Diencephalon (tissue), 1 donor: ENCODE measurements at places on chromosomes 2 and 18. TPM values are rescaled to one million over a fixed set of nuclear protein-coding genes. Genes with fewer than 3 reads are reported as not detected.

The MROH2A gene
- total RNA-seq: under 0.01 TPM

The SFTPB gene
- not detected for total RNA-seq

The TEX44 gene
- not detected for total RNA-seq

The EGR4 gene
- total RNA-seq: 0.23 TPM

The DNAJB2 gene
- total RNA-seq: 91.6 TPM

The RNF103 gene
- 45.9 TPM for total RNA-seq

The ASTL gene
- total RNA-seq: not detected

The ZNF804A gene
- total RNA-seq: 16.8 TPM

The EMILIN2 gene
- 1.8 TPM for total RNA-seq

The ANKRD62 gene
- total RNA-seq: 0.23 TPM

The KIAA2012 gene
- 2.5 TPM for total RNA-seq

The CD302 gene
- 6.7 TPM for total RNA-seq

The IAH1 gene
- 56.5 TPM for total RNA-seq

The EIF2AK3 gene
- 21.2 TPM for total RNA-seq

The NCKAP5 gene
- 11.5 TPM for total RNA-seq

The NYAP2 gene
- total RNA-seq: 16.1 TPM

The DIS3L2 gene
- 48.4 TPM for total RNA-seq

The TSGA10 gene
- total RNA-seq: 26.5 TPM

The SPDYA gene
- total RNA-seq: 1.2 TPM

The LYPD6 gene
- total RNA-seq: 20.5 TPM

The CELF4 gene
- total RNA-seq: 150 TPM

The COL6A3 gene
- 14.1 TPM for total RNA-seq

The DSG4 gene
- total RNA-seq: not detected

The ATP5MC3 gene
- total RNA-seq: 108 TPM

The SLC38A11 gene
- total RNA-seq: 4.4 TPM

The HOXD10 gene
- not detected for total RNA-seq

The TUBB6 gene
- 24.0 TPM for total RNA-seq

The ANKRD30BL gene
- total RNA-seq: 21.7 TPM

The TPO gene
- 0.23 TPM for total RNA-seq

The AGXT gene
- total RNA-seq: not detected

The CPLX4 gene
- not detected for total RNA-seq

The KYNU gene
- total RNA-seq: 0.23 TPM

The PIEZO2 gene
- total RNA-seq: 3.2 TPM

The NHEJ1 gene
- 10.1 TPM for total RNA-seq

The INHBB gene
- total RNA-seq: 11.3 TPM

The DHRS9 gene
- 1.6 TPM for total RNA-seq

The LIMS3 gene
- 2.1 TPM for total RNA-seq

The TSN gene
- total RNA-seq: 73.4 TPM

The MEX3C gene
- 79.4 TPM for total RNA-seq

The FRZB gene
- total RNA-seq: 5.5 TPM

The KCNS3 gene
- total RNA-seq: 2.8 TPM

The RAB6C gene
- total RNA-seq: 2.5 TPM

The DHX57 gene
- total RNA-seq: 51.4 TPM

The ZNF892 gene
- total RNA-seq: 28.8 TPM

The HAAO gene
- 1.4 TPM for total RNA-seq

The GCKR gene
- 0.69 TPM for total RNA-seq

The ADRA2B gene
- total RNA-seq: 0.46 TPM

The ABCG8 gene
- total RNA-seq: 1.2 TPM

The COL4A3 gene
- total RNA-seq: 1.8 TPM

The SEPTIN2 gene
- 295 TPM for total RNA-seq

The ADCYAP1 gene
- total RNA-seq: 18.5 TPM

The PROM2 gene
- total RNA-seq: 2.1 TPM

The MCFD2 gene
- 61.1 TPM for total RNA-seq

The UGT1A7 gene
- total RNA-seq: not detected

The ELOA2 gene
- total RNA-seq: not detected

The CRYGD gene
- total RNA-seq: 3.7 TPM

The NIFK gene
- 40.8 TPM for total RNA-seq

The NFU1 gene
- 60.9 TPM for total RNA-seq

The MTIF2 gene
- total RNA-seq: 27.9 TPM
